Putamen (tissue), 1 donor: ENCODE measurements at places on chromosomes 7 and 10.
A peak's percentile ranks its signal among the peaks of the same experiment; 100 is the strongest.

- DNase-seq = no peak
Measured at GRCh38 chr7:133040674-133041073, 41.2 kb downstream of the CHCHD3 start.

DNA sequence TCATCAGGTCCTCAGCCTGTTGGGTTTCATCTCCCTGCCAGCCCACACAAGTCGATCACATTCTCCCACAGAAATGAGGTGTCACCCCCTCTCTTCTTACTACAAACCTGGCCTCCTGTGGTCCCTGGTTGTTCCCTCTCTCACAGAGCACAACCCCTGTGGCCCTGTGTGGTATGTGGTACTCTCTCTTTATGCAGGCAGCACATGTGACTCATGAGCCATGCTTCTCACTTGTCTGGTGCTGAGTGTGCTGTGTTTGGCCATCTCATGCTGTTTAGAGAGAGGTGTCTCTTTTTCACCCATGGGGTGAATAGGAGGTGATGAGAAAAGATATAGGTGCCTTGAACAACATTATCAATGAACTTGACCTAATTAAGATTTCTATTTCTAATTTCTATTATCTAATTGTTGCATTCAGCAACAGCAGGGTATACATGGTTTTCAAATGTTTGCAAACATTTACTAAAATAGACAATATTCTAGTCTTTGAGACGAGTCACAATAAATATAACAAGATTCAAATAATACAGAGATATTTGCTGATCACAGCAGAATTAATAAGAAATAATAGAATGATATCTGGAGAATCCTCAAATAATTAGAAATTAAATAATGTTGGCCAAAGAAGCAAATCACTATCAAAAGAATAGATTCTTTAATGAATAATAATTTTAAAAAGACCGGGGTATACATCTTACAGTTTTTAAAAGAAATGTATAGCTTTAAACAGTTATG, 633.8 kb upstream of the IGFBP3 start:
- no peak for DNase-seq

- peak; percentile 74 for DNase-seq
Measured at GRCh38 chr10:14560791-14561765, 213.6 kb downstream of the FAM107B start.

GRCh38 chr10:8640878-8641277, 586.4 kb downstream of the GATA3 start:
- no peak for DNase-seq

DNA sequence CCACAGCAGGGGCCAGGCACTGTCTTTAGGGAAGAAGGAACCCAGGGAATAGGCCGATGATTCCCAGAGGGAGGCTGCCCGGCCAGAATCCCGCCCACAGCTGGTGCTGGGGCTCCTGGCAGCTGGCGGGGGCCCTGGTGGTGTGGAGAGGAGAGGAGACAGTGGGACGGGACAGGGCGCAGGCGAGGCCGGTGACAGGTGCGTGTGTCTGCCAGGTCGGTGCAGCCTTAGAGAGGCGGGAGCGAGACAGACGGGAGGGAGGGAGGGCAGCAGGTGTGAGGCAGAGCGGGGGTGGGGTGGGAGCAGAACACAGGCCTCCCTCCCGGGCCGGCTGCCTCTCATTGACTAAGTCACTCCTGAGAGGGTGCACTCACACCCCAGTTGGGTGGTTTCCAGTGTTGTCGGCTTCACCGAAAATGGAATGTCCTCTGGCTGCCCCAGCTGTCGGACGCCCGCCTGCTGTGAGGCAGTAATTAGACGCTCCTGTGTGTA, 55.2 kb downstream of the ELFN1 start:
- no peak for DNase-seq

DNA sequence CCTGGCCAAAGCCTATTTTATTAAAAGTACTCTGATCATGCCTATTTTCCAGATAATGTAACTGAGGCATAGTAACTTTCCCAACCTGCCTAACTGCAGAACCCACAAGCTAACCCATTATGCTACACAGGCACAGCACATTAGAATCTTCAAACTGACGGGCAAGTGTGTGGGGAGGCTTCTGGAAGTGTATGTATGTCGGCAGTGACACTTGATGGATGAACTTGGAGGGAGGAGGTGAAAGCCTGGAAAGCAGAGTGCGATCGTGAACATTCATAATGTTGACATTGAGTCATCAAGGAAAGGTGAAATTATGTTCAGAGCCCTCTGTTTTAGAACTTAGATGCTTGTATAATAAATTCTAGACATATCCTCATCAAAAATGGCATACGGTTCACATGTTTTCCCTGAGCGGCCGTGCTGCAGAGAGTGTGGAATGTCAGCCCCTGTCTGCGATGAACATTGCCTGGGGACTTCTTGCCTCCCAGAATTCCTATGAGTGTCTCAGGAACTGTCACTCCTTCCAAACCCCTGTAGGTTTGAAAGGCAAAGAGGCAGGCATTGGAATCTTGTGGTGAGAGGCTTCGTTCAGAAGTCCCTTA, 102.4 kb downstream of the SLIT1 start:
- peak; percentile 78 for DNase-seq

DNA sequence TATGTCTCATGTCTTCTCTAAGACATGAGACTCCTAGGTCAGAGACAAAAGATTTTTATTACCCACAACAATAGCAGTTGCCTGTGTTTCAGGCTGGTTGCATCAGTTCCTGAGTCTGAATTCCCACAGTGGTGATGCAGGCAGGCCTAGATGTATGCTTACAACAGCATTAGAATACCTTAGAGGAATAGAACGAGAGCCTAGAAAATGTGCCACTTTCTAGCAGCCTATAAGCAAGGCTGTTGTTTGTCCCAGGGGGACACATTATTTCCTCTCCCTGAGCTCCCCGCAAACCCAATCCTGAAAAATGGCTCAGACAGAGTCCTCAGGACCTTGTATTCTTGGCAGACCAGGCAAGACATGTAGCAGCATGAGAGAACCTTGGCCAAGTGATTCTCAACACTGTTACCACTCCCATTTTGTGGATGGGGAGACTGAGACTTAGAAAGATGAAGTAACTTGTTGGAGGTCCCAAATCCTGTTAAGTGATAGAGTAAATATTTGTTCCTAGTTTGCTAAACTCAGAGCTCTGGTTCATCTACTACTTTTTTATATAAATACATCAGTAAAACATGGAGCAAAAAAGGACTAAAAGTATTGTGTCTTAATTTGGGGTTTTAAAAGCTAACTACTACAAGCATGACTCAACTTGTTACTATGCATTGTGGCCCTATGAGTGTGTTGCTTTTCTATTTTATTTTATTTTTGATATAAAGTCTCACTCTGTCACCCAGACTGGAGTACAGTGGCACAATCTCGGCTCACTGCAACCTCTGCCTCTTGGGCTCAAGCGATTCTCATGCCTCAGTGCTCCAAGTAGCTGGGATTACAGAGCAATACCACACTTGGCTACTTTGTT, 14.2 kb downstream of the VTI1A start:
- no peak for DNase-seq

DNA sequence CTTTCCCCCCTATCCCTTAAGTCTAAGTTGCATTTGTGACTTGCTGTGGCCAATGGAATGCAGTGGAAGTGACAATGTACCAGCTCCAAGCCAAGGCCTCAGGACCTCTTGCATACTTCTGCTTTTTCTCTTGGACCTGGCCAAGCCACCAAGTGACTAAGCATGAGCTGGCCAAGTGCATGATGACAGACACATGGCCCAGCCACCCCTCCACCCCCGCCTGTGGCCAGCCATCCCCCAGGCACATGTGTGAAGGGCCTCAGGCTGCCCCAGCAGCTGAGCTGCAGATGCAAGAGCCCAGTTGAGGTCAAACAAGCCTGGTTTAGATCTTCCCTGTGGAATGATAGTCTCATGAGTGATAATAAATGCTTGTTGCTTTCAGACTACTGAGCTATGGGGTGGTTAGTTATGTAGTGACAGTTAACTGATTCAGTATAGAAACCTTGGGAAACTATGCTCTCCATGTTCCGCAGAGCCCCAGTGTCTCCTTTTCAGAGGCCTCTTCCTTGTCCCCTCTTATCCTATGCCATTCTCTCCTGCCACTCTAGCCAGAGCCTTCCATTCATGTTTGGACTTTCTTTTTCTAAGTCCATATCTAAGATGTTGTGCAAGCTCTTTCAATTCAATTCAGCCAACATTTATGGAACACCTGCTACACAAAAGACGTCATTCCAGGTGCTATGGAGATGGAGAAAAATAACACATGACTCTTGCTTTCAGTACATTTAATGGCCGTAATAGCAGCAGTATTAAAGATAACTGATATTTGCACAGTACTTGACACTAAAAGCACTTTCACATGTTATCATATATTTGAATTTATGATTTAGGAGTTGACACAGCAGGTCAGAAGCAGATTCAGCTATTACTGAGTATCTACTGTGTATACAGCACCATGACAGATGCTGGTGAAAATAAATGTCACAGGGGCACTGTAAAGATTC, 55.5 kb upstream of the LOXL4 start:
- DNase-seq = no peak

- no peak for DNase-seq
Measured at GRCh38 chr7:128235471-128235870, 5.6 kb upstream of the LEP start.

DNA sequence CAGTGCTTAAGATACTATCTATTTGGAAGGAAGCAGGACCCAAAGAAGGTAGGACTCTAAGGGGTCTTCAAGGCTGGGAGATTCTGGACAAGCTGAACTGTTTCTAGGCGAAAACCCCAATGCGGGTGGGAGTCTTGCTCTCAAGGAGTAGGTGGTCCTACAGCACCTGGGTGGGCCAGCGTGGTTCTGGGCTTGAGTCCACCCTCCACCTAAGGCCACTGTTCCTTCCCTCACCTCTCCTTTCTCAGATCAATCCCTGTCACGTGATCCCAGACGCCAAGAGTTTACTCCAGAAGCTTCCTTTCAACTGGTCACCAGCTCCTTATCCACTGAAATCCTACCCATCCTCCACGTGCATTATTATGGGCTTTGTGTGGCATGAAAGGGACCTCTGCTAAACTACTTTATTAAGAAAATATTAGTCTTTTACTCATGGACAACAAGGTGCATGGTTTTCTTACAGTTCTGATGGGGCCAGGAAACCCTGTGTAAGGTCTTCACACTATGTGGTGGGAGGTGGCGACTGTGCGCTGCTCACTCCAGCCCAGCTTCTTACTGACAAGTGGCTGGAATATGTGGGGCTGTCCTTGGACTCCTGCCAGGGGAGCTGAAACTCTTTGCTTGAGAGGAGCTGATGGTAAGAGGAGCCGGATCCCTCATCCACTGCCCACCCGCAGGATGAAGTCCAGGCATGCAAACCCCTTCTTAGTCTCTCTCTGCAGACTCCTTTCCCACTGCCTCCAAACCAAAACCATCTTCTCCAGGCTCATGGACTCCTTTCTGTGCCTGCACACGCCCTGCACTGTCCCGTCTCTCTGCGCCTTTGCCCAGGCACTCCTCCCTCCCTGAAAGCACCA, 1.6 kb downstream of the ZNF746 start:
- no peak for DNase-seq
